ENCODE measurements at places on chromosomes 4 and X. TPM values are rescaled to one million over a fixed set of nuclear protein-coding genes. Genes with fewer than 3 reads are reported as not detected.

GRCh38 chrX:111386077-111386476, 25.9 kb downstream of the DCX start:
- DNase-seq = no peak

DNA sequence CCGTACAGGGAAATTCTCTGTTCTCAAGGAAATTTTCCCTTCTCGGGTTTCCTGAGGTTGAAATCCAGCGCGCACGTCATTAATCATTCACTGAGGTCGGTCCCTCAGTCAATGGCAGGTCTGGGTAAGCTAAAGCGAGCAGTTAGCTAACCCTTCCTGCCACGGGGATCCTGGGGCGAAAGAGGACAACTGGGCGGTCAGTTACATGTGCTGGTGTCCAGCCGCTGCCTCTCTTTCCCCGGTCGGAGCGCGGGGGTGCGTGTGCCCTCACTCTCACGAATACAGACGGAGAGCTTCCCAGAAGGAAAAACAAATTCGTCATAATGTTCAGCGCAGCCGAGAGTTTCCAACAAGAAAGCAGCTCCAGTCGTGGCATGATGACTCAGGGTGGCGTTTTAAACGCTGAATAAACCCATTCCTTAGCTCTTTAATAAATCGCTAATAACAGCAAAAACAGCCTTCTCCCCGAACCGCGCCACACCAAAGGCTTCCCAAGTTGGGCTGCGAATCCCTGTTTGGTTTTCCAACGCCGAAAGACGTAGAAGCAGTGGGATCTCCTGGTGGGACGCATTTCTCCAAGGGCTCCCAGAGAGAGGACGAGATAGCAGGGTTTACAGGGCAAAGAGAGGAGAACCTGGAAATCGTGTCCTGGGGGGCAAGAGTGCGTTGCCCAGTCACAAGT, 752 bp upstream of the FGF5 start:
- DNase-seq = peak; percentile 95

DNA sequence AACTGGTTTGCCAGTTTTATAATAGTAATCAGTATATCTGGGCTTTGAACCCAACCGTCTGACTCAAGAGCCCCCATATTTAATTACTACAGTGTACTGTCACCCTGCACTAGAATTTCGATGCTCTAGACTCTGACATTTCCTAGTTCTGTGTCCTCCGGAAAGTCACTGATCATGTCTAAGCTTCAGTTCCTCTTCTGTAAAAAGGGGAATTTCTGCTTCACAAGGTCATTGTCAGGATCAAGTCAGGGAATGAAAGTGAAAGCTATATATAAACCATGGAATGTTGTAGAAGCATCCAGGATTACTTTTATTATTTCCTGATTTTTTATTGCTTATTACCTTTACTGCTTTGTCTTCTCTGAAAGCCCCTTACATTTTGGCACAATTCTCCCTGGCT, 4.0 kb upstream of the KCNIP4 start:
- DNase-seq = no peak

DNA sequence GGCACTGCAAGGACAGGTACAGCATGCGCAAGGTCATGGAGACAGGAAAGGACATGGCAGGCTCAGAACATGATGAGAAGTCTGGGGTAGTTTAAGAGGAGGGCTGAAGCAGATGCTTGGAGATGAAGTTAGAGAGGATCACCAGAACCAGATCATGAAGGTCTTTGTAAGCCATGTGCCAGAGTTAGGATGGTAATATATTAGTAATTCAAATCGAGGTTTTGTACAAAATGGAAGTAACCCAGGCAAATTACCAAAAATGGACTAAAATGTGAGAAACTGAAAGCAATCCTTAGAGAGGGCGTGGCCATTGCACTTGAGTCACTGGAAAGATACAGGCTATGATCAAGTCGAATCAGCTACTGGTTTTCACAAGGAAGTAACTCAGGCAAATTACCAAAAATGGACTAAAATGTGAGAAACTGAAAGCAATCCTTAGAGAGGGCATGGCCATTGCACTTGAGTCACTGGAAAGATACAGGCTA, 13.5 kb downstream of the RXFP1 start:
- peak; percentile 89 for DNase-seq

- peak; percentile 21 for DNase-seq
Measured at GRCh38 chr4:20679951-20680350, 20.3 kb upstream of the PACRGL start.

DNA sequence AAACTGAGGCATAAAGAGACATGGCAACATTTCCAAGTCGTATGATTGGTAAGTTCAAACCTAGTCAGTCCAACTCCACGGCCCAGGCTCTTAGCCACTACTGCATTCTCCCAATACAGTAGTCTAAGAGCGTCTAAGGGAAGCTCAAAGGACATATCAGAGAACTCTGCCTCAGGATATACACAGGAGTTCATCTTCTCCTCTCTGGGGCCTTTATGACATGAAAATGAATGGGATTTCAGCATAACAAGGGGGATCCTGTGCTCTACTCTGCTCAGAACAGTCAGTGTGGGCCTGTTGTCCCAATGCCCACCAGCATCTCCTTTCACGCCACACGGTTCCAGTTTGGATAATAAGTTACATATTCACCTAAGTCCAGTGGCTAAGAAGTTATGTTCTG, 4.2 kb downstream of the GASK1B start:
- DNase-seq = no peak

GRCh38 chr4:7876201-7876875, 63.3 kb downstream of the AFAP1 start:
- peak; percentile 76 for DNase-seq

DNA sequence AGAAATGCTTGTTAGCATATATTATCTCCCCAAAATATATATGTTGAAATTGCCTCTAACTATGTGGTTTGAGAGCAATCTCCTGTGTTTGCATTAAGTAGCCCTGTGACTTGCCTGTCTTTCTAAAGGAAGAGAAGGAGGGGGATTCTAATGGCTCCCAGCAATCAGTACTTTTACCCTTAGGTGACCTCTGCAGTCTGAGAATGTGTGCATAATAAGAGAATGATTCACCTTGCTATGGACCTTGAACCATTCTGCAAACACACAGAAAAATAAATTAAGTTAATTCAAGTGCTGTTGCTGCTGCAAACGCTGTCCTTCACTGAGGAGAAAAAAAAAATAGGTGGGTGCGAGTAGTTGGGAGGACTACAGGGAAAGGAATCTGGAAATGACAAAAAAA, 322.2 kb downstream of the IQCM start:
- DNase-seq = peak; percentile 7

DNA sequence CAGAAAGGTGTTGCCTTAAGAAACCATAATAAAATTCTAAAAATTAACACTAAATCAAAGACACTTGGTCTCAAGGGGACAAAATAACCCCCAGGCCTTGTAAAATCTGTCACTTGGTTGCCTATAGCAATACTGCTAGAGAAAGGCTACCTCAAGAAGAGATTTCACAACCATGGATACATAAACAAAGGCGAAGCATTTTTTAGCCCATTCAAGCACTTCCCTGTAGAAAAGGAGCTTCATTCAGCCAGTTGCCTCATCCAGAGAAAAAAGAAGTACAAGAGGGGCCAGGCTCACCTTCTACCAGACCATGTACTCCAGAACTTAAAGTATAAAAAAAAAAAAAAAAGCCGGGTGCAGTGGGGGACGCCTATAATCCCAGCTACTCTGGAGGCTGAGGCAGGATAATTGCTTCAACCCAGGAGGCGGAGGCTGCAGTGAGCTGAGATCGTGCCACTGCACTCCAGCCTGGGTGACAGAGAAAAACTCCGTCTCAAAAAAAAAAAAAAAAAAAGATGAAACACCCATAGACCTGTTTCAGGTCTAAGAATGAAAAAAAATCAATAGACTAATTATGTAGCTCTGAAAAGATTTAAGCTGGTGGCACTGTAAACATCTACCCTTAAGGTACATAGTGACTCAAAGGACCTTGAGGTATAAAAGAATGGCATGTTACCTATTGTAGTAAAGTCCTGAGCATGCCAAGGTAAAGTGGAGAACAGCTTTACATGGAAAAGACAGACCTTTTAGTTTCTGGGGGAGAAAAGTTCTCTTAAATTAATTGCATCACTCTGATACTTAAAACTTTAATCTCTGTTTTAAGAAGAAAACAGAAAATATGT, 18.0 kb downstream of the RUFY3 start:
- no peak for DNase-seq

DNA sequence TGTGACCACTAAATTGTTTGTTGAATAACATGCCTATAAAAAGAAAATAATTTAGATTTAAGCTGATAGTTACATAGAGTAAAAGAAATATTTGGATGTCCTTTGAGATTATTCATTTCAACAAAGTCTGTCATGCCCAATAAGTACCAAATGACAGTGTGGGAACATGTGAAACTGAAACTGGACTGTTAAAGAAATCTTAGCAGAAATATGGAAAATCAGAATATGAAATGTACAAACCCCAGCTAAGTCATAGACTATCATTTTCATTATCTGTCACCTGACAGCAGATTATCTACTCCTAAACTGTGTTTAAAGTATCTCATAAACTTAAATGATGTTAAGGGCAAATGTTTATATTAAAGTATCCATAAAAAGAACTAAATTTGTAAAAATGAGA, 437.8 kb upstream of the FAM241A start:
- DNase-seq = no peak

DNA sequence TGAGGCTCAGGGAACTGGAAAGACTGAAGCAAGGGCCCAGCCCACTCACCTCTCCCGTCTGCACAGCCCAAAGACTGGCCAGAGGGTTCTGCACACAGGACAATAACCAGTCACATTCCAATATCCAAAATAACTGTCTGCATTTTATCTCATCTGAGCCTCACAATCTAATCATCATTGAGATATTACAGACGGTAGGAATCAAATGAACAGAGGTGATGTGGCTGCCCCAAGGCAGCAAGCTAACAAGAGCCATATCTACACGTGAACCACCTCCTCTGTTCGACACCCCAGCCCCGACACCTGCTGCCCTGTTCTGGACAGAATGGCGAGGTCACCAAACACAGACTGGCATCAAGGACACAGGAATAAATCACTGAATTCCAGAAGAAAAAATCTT, 60.5 kb downstream of the AFAP1 start:
- DNase-seq = no peak

GRCh38 chrX:69033936-69034335, 131.3 kb downstream of the PJA1 start:
- no peak for DNase-seq

DNA sequence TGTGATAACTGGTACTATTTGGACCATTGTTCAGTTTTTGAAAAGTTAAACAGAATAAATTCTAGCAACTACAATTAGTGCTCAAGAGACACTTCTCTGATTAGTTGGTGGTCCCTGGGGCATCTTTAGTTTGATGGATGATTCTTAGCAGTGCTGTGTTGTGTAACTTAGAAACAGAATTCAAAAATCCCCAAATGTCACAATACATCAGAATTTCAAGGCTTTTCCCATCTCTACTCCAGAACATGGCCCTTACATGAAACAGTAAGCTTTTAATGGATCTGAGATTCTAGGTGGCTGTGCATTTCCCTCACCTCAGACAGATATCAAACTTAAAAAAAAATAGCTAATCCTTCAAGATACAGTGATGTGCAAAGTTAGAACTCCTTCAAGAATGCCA, 104.4 kb upstream of the CXCL13 start:
- DNase-seq = no peak

DNA sequence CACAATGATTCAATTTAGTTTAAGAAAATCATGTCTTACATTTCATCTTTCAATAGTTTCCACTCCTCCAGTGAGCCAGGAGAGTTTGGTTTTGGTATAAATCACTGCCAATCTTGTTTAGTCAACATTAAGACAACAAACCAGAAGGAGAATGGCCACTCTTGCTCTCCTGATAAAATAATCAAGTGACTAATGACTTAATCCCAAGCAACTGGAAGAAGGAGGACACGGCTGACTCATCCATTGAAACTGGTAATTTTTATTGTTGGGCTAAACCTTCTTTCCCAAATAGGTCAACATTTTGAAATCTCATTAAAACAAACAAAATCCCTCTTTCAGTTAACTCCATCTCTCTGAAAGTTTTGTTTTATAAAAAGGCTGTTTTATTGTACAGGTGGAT, 230.2 kb downstream of the CLCN4 start:
- DNase-seq = peak; percentile 55

- DNase-seq = no peak
Measured at GRCh38 chr4:174201871-174202270, 81.6 kb downstream of the FBXO8 start.

DNA sequence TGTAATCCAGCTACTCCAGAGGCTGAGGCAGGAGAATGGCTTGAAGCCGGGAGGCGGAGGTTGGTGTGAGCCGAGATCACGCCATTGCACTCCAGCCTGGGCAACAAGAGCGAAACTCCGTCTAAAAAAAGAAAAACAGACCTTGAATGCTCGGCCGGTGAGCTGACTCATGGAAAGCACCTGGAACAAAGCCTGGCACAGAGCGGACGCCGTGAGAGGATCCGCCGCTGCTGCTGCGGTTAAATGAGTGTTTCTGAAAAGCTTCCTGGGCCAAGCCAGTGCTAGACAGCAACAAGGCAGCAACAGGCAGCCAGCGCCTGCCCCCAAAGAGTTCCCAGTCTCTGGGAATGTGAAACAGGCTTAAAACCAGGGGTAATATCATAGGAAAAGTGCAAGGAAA, 186.4 kb downstream of the AFAP1 start:
- no peak for DNase-seq

GRCh38 chrX:39689376-39690104, 408.2 kb downstream of the BCOR start:
- DNase-seq = peak; percentile 25

- peak; percentile 21 for DNase-seq
Measured at GRCh38 chr4:23857367-23857959, 32.4 kb downstream of the PPARGC1A start.

- DNase-seq = no peak
Measured at GRCh38 chr4:60033826-60034225, 1166.3 kb upstream of the ADGRL3 start.

GRCh38 chr4:15003891-15004738, 1.8 kb downstream of the CPEB2 start:
- DNase-seq = peak; percentile 61

GRCh38 chr4:127071443-127071842, 561.3 kb upstream of the INTU start:
- no peak for DNase-seq

DNA sequence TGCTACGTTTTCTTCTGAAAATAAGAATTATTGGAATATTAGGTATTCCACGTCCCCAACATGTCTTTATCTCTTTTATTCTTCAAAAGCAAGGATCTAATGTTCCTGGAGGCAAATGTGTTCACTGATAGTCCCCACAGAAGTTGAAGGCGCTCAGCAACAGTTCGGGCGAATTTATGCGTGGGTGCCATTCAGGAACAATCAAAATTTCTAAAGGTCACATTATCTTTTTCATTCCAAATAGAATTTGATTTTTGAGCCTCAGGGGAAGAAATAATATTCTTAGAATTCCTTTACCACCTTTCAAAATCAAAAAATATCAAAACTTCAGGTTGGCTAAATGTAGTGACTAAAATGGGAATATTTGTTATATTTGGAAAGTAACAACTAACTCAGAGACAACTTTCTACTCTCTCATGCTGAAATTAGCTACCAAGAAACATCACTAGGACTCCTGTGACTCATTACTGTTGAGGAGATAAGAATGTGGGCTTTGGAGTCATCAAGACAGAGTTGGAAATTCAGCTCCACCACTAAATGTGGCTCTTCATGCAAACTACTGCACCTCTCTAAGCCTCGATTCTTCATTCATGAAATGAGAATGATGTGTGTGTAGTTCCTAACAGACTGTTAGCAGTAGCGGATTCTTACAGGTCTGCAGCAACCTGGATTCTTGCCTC, 72.3 kb upstream of the KIT start:
- peak; percentile 84 for DNase-seq

The UTP3 gene
- polyA plus RNA-seq = 17.8 TPM

The GAR1 gene
- polyA plus RNA-seq = 42.7 TPM

The LGI2 gene
- polyA plus RNA-seq = not detected

The F8A1 gene
- 23.4 TPM for polyA plus RNA-seq

The IL1RAPL1 gene
- polyA plus RNA-seq = not detected

The UGT8 gene
- not detected for polyA plus RNA-seq

The TCP11X2 gene
- polyA plus RNA-seq = not detected
